ENCODE measurements at places on chromosomes 13 and 19.
A peak's percentile ranks its signal among the peaks of the same experiment; 100 is the strongest.

- DNase-seq: no peak
Measured at GRCh38 chr19:16361254-16361653, 36.6 kb downstream of the KLF2 start.

DNA sequence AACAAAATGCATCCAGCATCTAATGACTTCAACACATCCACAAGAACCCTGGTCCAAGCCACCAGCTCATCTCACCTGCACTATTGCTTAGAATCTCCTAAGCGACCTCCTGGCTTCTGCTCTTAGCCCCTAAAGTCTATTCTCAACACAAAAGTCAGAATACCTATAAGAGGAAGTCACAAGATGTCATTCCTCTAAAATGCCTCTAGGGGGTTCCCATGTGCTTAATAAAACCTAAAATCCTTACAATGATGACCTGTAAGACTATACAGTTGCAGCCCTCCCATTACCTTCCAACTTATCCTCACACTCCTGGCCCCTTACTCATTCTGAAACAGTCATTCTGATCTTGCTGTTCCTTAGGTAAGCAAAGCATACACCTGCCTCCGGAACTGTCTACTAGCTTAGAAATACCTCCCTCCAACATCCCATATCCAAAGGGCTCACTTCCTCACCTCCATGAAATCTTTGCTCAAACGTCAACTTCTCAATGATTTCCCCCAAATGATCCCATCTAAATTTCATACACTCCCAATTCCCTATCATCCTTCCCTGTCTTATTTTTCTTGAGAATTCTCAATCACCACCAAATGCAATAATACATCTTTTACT, 10.0 kb downstream of the ATP7B start:
- peak; percentile 74 for DNase-seq

GRCh38 chr19:55087542-55087901, 11.9 kb downstream of the EPS8L1 start:
- DNase-seq: no peak

- DNase-seq: no peak
Measured at GRCh38 chr13:37621811-37622361, 23.3 kb upstream of the POSTN start.

GRCh38 chr19:52270266-52270885, 989 bp downstream of the ZNF766 start:
- DNase-seq: peak; percentile 30

DNA sequence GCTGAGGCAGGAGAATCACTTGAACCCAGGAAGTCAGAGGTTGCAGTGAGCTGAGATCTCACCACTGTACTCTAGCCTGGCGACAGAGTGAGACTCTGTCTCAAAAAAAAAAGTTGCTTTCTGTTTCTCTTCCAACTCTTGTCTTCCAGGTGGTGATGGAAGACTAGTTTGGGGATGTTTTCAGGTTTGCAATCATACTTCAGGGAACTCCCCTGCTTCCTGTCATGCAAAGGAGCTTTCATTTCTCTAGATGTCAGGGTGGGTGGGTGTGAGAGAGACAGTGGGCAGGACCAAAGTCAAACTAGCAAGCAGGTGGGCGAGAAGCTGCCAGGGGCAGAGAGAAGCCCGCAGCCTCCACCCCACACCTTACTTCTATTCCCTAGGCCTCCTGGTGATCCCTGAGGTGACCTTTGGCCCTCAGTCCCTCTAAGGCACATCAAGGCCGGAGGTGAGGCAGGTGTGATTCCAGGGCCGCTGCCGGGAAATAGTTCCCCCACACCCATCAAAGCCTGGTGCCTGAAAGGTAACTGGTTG, 25.7 kb downstream of the CCNE1 start:
- no peak for DNase-seq

GRCh38 chr13:85709072-85709471, 90.1 kb downstream of the SLITRK6 start:
- DNase-seq: no peak

GRCh38 chr19:55766466-55766865, 2.5 kb upstream of the RFPL4AL1 start:
- DNase-seq: no peak

DNA sequence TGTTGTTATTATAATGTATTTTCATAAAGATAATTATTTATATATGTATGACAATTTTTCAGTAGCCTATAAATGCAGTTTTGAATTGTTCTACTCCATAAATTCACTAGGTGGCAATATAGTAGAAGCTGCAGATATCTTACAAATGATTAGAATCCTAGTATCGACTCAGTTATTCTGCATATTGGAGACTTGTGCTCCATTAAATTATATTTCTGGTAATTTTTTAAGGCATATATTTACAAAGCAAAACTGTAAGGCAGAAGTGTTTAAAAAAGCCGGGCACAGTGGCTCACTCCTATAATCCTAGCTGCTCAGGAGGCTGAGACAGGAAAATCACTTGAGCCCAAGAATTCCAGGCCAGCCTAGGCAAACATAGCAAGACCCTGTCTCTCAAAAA, 58.7 kb downstream of the DPY19L3 start:
- peak; percentile 6 for DNase-seq

DNA sequence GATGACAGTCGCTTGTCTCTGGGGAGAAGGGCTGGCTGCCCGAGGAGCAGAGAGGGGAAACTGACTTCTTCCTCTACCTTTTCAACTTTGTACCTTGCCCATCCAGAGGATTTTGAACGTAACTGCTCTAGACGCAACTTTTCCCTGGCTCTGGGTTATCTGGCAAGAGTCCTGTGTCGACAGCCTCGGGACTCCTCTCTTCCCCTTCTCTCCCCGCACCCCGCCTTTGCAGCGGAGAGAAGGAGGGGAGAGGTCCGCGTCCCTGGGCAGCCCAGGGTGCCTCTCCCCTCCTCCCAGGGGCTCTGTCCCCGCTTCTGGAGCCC, 574 bp downstream of the SH3GL1 start:
- no peak for DNase-seq

GRCh38 chr13:52450793-52451116, 321 bp upstream of the VPS36 start:
- DNase-seq: peak; percentile 85

GRCh38 chr19:9967326-9967725, 31.0 kb upstream of the OLFM2 start:
- DNase-seq: no peak

- no peak for DNase-seq
Measured at GRCh38 chr13:41938918-41939317, 22.0 kb downstream of the VWA8 start.

DNA sequence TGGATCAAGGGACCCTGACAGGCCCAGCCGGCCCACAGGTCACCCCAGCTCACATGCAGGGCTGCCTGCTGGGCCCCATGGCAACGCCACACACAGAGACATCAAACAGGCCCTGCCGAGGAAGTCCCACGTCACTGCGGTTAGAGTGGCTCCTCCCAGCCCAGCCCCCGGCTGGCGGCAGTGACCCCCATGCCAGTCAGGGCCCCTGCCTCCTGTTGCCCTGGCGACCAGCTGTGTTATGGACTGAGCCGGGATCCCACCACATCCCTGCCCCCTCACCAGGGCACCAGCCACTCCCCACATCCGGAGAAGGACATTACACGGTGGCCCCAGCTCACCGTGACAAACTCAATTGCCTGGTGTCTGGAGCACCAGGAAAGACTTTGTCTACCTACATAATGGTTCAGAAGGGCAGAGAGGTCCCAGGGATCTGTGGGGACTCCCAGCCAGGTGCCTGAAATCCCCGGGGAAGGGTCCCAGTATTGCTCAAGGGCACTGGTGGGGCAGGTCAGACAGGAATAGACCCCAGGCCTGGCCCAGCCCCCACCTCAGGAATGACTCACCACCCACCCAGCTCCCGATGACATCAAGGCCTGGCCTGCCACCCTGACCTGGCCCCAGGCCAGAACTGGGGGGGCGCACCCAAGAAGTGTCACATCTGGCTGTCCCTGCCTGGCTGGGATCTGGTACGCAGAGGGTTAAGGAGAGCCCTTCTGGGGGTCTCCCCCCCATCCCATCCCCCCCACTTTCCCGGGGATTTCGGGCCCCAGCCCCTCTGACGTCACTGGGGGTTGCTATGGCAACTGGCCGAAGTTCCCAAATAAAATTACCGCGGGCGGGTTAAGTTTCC, 30.2 kb upstream of the NANOS3 start:
- DNase-seq: peak; percentile 55

- peak; percentile 8 for DNase-seq
Measured at GRCh38 chr13:46492946-46493345, 60.0 kb upstream of the LRCH1 start.

DNA sequence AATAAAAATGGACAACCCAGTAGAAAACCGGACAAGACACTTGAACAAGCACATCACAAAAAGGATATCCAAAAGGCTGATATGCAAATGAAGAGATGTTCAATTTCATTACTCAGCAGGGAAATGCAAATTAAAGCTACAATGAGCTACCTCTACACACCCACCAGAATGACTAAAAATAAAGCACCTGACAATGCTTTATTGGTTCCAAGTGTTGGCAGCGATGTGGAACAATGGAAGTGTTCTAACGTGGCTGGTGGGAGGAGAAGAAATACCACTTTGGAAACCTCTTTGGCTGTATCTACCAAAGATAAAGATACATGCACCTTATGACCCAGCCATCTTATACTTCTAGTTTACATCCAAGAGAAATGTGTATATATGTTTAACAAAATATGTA, 3.7 kb upstream of the ACP7 start:
- no peak for DNase-seq

DNA sequence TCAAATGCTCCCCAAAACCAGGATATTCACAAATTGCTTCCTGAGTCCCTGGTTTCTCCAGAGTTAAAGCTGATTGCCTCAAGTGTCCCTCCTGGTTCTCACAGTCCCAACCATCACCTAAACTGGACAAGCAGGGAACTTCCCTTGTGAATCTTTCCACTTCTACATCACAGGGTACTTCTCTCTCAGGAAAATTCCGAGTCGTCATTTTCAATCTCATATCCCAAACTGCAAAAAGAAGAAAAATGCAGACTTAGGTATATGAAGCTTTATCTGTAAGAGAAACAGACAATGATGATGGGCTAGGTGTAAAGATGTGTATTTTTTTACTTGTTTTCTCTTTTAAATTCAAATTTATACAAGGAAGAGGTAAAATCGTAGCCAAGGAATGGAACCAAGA, 21.3 kb downstream of the ZNF329 start:
- no peak for DNase-seq

GRCh38 chr13:50339271-50339670, 324.0 kb downstream of the KCNRG start:
- no peak for DNase-seq
